ENCODE measurements at places on chromosomes 6 and 20.

DNA sequence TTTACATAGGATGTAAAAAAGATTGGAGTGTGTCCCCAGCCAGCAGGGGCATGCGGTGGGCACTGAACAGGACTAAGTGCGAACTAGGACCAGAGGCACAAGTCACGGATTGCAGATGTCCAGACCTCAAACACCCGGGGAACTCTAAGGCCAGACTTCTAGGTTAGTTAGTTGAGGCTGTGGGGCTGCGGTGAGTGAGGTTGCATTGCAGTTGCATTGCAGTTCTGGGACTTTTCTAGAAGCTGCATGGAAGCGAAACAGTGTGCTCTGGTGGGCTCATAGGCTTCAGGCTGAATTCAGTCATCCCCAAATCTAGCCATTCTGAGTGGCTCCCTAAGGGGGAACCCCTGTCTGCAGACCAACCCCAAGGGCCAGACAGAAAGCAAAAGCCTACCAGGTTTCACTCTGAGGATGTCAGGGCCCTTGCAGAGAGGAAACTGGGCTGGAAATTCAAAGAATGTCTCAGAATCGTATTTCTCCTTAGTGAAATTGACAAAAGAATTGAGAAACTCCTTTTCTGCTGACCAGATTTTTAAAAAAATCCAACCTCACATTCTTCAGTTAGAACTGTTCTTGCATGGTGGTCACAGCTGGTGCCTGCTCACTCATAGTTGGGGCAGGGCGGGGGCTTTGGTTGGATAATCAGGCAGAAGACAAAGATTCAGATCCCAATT lies 182.8 kb downstream of the ZDHHC14 start:
- no peak for DNase-seq

- DNase-seq, result no peak
These were observed 121.6 kb upstream of the BEND6 start for GRCh38 chr6:56833127-56833791.

- DNase-seq, result peak; percentile 94
These were observed 15.6 kb downstream of the HAO1 start for GRCh38 chr20:7924692-7925091.

- no peak for DNase-seq
These were observed 13.4 kb upstream of the COL12A1 start for GRCh38 chr6:75219263-75219662.

DNA sequence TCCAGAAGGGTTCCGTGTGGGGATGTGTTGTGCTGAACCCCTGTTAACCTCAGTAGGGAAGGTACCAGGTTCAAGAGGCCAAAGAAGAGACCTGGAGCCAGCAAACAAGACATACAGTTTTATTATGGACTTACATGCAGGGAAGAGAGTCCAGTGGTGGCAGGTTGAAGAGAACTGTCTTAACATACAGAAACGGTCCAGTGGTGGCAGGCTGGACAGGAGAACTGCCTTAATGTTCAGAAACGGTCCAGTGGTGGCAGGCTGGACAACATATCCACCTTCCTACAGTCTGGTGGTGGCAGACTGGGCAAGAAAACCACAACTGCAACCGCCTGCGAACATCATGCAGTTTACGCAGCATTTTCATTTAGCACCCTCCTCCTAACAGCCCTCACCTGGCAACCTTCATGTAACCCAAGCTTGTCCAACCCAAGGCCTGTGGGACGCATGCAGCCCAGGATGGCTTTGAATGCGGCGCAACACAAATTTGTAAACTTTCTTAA lies 75.9 kb downstream of the PHACTR3 start:
- no peak for DNase-seq

All from fibroblast of mammary gland (primary cell).